ENCODE measurements at places on chromosomes 3 and 15.

- no peak for DNase-seq
These were observed 449.5 kb downstream of the SHQ1 start for GRCh38 chr3:72398781-72399180.

DNA sequence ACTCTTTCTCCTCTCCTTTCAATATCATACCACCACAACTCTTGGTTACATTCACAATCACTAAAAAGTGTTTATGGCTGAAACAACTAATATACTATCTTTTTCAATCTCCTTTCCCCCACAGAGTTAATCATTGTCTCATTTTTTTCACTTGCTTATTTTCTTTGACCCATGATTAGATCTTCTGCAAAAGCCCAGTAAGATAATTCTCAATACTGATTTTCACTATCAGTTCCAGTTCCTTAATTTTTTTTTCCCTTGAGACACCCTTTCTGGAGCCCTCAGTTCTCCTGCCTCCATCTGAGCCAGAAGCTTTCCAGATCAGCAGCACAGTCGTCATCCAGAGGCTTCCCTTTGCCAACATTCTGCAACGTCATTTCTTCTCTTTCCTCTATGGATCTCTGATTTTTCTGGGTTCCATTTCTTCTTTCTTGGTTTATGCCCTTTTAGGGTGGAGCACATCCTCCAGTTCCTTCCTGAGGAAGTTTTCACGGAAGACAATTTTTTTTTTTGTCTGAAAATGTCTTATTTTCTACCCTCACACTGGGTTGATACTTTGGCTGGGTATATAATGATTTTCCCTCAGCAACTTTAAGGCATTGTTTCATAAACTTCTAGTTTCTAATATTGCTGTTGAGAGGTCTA is 88.7 kb upstream of the C15orf39 start:
- DNase-seq: no peak

DNA sequence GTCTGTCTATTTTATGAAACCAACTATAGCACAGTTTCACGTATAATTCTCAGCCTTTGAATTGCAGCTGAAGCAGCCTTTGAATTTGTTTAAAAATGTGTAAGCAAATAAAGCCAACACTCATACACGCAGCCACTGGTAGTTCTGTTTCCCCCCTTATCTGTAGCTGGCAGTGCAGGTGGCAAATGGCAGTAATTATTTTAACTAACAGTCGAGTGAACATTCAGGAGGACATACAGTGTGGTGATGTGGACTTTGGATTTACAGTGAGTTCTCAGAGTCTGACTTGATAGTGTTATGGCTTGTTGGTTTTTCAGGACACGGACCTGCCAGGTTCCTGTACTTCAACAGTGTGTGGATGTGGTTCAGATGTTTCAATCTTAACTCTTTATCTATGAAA is 64.0 kb upstream of the SKOR1 start:
- DNase-seq: no peak

DNA sequence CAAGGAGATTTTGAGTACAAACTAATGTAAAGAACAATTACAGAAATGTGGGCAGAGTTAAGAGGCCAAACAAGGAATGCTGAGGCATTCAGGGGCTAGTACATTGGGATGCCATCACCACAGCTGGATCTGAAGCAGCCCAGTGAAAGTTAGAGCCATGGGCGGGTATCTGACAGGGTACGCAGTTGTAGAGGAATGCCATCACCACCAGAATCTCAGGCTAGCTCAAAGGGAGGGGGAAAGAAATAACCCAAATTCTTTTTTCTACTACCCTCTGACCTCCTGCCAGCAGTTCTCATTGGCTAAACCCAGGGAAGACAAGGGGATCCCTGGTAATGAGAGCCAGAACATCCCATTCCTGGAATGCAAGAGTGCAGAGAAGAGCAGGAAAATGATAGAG is 9.0 kb upstream of the TSC22D2 start:
- DNase-seq: no peak

GRCh38 chr15:40789119-40789518 is 17.8 kb upstream of the ZFYVE19 start:
- DNase-seq: no peak

Measured in CD4-positive, alpha-beta T cell treated with Interleukin-21 for 1 hour (primary cell).